ENCODE measurements at places on chromosomes 3 and 15.

- no peak for DNase-seq
Observed at GRCh38 chr15:91712286-91712685, 141.2 kb upstream of the SLCO3A1 start.

GRCh38 chr15:58203537-58203936 is 65.4 kb downstream of the AQP9 start:
- DNase-seq = no peak

DNA sequence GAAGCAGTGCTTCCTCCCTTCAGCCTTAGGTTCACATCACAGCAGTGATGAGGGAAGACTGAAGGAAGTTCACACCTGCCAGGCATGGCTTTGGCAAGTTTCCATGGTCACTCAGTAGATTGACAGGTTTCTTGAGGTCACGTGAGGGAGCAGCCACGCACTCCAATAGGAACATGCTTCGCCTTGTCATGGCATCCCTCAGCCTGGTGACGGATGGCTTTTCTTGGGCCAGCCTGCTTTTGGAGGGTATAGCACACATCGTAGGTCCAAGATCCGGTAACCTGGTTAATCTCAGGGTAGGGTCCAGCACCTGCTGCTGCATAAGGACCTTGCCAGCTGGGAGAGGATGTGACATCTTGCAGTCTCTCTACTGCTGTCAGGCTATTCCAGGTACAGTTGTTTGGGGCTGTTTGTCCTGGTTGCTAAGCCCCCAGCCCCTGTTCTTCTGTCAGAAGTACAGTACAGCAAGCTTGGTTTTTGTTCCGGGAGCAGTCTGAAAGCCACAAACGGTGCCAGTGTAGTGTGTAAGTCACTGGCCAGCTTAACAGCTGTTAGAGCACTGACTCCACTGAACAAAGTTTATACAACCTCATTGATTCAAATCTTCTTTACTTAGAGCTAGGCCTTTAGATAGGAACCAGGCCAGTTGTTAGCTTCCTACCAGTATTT is 42.3 kb downstream of the PSMD6 start:
- DNase-seq = no peak

DNA sequence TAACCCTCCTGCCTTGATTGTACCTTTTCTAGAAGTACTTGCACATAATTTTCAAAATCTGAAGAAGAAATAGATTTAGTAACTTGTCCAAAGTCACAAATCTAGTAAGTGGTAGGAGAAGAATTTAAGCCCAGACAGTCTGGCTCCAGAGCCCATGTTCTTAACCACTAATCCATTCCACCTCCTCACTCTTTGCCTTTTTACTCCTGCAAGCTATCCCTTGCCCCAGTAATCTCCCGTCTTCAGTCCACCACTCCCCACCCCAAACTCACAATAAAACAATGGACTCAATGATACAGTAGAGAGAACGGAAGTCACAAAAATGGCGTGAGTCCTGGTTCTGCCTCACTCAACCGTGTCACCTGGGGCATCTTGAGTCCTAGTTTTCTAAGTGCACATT is 48.7 kb downstream of the SETMAR start:
- no peak for DNase-seq

DNA sequence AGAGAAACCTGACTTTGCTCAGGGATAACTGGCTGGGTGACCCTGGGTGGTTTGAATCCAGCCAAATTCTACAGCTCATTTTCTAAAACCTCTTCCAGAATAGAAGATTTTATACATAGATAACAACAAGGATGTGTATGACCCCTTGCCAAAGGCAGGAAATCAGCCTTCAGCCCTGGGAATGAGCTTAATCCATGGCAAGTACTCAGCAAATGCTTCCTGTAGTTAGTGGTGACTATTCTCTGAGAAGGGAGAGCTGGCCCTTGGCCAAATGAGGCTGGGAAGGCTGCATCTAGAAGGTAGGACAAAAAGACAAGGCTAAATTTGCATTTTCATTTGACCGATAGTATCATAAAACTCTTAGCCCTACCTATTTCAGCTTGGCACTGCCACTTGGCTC is 4.6 kb upstream of the HACD3 start:
- no peak for DNase-seq

DNA sequence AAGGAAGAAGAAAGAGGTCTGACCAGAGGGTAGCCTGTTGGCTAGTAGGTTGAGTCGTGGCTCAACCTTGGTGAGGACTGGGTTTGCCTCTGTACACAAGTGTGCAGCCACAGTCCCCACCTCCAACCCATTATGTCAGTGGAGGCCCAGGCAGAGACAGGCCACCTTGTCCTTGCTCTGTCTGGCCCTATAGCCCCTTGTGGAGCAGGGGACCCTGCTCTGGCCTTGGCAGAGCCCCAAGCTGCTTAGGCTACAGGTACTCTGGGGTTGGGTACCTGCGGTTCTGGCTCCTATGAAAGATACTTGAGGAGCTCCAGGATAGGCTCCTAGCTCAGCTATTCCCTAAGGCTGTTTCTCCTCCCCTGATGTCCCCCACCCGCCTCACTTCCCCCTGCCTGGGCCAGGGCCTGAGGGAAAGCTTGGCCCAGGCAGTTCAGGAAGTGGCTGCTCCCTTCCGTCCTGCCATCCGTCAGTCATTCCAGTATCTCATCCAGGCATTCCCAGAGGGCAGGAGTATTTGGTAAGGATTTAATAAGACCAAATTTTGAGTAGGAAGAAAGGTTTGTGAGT is 44.0 kb downstream of the FGD5 start:
- no peak for DNase-seq

DNA sequence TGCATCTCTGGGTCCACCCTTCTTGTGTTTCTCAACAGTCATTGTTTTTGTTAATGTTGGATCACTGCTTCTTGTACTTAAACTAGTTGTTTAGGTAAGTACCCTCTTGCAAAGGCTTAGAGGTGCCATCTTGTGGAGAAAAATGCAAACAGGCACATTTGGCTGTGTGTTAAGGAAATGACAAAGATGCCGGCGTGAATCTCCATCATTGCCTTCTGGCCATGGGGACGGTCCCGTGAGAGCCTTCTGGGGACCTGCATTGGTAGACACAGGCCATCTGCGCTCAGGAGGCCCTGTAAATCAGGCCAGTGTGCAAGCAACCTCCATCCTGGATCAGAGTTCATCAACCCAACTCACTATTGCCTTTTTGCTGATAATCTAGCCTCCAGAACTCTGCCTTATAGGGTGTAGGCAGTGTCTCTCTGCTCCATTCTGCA is 158.6 kb upstream of the NR2E3 start:
- no peak for DNase-seq

- no peak for DNase-seq
Observed at GRCh38 chr15:79340315-79340602, 29.3 kb downstream of the TMED3 start.

- DNase-seq = no peak
Observed at GRCh38 chr3:22960105-22960984, 242.8 kb upstream of the UBE2E2 start.

DNA sequence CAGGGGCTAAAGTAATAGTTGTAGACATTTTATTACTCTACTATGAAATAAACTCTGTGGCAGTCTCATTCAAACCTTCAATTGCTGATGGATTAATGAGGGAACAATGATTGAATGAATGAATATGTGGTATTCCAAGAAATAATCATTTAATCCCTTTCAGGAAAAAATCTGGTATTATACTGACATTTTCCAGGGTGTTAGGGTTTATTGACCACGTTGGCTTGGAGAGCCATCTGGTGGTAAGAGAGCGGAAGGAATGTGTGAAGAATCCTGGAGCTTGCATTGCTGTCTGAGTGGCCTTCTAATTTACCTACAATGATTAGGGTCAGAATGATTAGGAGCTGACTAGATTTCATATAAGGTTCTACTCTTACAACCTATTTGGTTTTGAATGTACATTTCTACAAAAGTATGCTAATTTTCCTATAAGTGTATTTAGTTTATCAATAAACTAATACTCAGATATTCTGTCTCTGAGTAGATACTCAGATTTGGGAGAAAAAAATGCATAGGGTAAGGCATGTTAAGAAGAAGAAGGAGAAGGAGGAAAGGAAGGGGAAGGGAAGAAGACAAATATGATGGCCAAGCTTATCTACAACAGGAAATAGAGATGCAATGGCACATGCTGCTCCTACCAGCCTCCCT is 249.9 kb downstream of the ROBO1 start:
- no peak for DNase-seq

- DNase-seq = no peak
Observed at GRCh38 chr3:174035328-174035886, 637.9 kb downstream of the NLGN1 start.

Data from activated CD8-positive, alpha-beta memory T cell treated with anti-CD3 and anti-CD28 coated beads, Interleukin-2, amount 50 U/mL, for 48 hours (primary cell).